ENCODE measurements at places on chromosomes 3 and 15.

DNA sequence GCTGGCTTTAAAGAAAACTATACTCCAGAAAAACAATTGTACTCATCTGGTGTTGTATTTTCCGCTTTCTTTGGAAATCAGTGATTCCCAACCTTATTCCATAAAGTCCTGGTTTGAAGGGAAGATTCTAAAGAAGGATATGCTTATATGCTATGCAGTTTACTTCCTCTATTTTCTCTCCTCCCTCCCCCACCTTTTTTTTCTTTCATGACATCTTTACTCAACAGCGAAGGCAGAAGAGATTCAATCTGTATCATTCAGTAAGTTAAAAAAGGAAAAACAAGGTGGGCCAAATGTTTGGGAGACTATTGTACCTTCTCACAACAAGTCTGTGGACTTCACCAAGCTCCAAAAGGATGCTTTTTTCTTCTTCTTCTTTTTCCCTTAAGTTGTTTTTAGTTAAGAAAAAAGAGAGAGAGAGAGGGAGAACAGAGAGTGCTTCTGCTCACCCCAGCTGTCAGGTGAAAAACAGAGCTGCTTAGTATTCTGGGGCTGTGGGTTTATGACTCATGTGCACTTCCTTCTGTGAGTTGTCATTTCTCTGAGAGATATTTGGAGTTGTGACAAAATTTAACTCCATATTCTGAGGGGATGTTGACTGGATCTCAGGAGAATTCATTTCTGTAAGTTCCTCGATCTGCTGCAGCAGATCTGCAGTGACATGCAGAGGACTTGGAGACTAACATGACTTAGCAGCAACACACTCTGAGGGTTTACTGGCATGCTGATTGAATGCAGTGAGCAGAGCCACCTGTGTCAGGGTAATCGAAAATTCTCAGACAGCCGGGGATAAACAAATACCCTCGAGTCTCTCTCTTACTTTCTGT is 70.7 kb downstream of the SSR3 start:
- no peak for DNase-seq

DNA sequence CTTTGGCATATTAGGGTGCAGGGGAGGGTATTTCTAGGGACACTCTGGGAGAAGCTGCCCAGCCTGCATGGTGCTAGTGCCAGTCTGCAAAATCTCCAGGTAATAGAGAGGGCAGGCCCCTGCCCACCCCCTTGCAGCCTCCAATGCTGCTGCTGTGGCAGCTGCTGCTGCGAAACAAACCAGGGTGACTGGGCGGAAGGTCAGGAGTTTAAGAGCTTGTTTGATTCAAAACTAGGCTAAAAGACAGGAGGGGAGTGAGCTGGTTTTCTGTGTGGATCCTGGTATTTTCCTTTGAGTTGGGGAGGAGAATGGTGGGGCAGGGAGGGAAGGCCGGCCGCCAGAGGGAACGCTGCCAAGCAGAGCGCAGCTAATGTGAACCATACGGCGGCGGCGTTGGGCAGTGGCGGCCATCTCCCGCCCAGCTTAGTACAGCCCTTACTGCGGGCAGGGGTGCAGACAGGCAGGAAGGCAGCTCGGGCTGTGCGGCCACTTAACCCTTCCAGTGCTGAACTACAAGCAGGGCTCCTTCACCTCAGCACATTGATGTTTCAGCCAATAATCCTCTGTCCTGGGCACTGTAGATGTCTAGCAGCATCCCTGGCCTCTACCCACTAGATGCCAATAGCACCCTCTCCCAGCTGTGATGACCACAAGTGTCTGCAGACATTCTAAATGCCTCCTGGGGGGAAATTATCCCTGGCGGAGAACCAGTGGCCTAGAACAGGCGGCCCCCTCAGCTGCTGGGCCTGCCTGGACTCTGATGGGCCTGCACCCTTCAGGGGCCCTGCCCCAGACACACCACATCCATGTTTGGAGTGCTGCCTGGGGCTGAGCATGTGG is 125.7 kb downstream of the EEFSEC start:
- DNase-seq: no peak

DNA sequence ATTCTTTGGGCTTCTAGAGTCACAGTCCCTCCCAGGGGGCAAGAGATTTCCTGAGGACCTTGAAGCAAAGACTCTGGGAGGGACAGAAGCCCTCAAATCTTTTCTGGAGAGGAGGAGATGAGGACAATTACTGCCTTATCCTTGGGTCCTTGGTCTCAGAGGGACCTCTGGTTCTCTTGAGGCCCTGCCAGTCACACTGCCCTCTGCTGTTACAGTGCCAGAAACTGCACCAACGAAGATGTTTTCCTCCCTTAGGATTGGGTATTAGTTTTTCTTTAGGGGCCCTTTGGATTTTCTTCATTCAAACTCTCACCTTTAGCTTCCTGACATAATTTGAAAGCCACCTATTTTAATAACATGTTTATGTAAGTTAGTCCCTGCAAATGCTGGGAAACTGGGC is 58.2 kb upstream of the SCN5A start:
- no peak for DNase-seq

DNA sequence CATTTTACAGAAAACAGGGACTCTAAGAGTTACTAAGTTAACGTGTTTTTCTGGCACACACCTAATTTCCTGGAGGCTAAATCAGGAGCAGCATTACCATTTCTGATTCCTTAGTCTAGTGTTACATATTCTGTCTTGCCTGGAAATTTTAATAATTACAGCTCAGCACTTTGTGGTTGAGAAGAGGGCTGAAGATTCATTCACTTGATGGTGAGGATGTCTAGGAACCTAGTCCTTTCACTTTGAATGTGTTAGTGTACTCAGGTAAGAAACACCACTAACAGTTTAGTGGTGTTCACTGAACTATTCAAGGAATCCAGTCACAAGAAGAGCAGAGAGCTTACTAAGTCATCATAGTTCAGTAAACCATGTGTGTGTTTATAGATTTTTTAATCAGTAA is 102.8 kb downstream of the STT3B start:
- DNase-seq: no peak

GRCh38 chr3:126063358-126063965 is 20.5 kb downstream of the SLC41A3 start:
- DNase-seq: no peak

GRCh38 chr15:65996901-65997300 is 127.6 kb downstream of the RAB11A start:
- no peak for DNase-seq

DNA sequence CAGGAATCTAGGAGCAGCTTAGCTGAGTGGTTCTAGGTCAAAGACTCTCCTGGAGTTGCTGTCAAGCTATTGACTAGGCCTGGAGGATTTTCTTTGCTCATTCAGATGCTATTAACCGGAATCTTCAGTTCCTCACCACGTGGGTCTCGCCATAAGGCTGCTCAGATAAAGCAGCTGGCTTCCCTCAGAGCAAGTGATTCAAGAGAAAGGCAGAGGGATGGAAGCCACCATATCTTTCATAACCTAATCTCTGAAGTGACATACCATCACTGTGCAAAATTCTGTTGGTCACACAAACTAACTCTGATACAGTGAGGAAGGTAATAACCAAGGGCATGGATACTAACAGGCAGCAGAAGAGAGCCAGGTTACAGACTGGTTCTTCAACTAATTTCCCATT is 72.7 kb upstream of the FLNB start:
- no peak for DNase-seq

DNA sequence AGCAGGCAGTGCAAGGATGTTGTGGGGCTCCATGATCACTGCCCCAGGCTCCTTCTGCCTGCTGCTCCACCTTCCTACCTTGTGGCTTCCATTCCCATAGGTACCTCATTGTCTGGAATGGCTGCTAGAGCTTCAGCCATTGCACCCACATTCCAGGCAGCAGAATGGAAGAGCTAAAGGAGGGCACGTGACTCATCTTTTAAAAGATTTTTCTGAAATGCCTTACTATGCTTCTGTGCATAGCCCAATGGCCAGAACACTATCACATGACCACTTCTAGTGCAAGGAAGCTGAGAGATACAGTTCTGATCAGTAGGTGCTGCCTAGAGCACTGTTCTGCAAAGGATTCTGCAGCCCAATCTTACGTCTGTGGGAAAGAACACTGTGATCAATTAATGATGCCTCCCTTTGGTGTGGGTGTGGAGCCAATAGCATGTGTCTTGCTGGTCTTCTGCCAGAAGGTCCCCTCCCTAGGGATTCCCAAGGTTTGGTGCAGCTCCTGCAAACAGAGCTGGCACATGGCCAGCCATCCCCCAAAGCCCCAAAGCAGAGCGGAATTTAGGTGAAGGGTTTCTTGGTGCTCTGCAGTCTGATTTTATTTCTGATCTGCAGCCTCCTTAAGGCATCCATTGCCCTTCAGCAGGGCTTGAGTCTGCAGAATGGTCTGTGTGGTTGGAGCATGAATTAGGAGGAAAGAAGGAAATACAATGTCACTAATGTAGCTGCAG is 34.4 kb downstream of the SPSB4 start:
- DNase-seq: no peak
